ENCODE measurements at places on chromosomes 6 and 20.
A peak's percentile ranks its signal among the peaks of the same experiment; 100 is the strongest.

GRCh38 chr6:47032974-47033765 lies 9.0 kb downstream of the ADGRF1 start:
- no peak for DNase-seq

DNA sequence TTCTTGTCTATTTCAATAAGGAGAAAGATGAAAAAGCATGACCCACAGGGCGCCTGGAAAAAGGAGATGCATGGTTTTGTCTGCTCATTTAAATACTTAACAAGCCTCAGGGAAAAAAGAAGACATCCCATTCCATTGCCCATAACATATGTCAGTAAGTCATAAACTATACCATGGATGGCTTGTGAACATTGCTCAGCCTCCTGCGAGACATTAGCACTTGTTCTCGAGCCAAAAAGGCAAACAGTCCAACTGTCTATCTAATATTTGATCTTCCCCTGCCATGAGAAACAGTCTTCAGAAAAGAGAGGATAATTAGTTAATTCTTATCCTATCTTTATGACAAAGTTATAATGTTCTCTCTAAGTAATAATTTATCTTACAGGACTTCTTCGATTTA lies 527.4 kb downstream of the HACE1 start:
- no peak for DNase-seq

DNA sequence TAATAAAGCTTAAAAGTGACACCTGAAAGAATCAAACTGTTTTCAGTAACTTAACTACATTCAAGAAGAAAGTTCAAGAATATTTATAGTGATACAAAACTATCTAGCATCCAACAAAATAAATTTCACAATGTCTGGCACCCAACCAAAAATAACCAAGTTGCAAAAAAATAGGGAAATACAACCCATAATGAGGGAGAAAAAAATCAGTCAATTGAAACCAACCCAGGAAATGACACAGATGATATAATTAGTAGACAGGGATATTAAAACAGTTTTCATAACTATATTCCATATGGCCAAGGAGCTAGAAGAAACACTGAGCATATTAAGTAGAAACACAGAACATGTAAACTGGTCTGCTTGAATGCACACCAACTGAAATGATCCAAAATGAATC lies 120.2 kb upstream of the BEND3 start:
- no peak for DNase-seq

- DNase-seq: no peak
Measured at GRCh38 chr6:113073611-113074191, 726.6 kb downstream of the RFPL4B start.

GRCh38 chr6:24667378-24667803 lies 514 bp downstream of the ACOT13 start:
- DNase-seq: no peak

GRCh38 chr6:56539527-56540105 lies 103.1 kb downstream of the DST start:
- DNase-seq: no peak

GRCh38 chr20:53918949-53919361 lies 151.4 kb downstream of the BCAS1 start:
- DNase-seq: no peak

- peak; percentile 48 for DNase-seq
Measured at GRCh38 chr6:7137335-7138045, 29.7 kb downstream of the RREB1 start.

- peak; percentile 16 for DNase-seq
Measured at GRCh38 chr20:19205981-19206396, 6.5 kb upstream of the SLC24A3 start.

- no peak for DNase-seq
Measured at GRCh38 chr6:139695361-139695760, 320.9 kb upstream of the CITED2 start.

- DNase-seq: no peak
Measured at GRCh38 chr6:148935705-148936435, 189.0 kb downstream of the UST start.

DNA sequence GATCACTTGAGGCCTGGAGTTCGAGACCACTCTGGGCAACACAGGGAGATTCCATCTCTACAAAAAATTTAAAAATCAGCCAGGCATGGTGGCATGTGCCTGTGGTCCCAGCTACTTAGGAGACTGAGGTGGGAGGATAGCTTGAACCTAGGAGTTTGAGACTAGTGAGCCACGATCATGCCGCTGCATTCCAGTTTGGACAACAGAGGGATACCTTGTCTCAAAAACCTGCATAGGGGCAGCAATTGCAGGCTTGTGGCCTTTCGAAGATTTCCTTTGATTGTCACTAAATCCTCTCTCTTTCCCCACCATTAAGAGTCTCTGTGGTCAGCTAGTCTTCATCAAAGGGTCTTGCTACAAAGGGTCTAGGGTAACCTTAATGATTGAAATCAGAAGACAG lies 60.3 kb downstream of the UTRN start:
- DNase-seq: no peak

DNA sequence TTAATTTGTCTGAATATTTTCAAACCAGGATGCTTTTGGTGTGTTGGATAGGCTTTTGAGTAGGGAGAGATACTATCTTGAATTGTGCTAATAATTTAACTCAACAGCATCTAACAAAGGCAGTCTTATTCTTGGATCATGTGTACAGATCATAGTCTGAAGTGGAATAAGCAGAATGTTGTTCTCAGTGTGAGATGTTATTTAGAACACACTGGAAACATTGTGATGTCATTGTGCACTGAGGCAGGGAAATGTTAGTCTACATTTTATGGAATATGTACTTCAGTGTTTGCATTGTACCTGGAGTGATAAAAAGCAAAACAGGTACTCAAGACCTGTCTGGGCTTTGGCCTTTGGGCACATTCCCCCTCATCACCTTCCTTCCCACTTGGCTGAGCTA lies 35.0 kb downstream of the RNF144B start:
- no peak for DNase-seq

- DNase-seq: no peak
Measured at GRCh38 chr6:136599329-136600011, 49.2 kb upstream of the MAP7 start.

- no peak for DNase-seq
Measured at GRCh38 chr6:43113431-43114260, 37.5 kb downstream of the PTK7 start.

DNA sequence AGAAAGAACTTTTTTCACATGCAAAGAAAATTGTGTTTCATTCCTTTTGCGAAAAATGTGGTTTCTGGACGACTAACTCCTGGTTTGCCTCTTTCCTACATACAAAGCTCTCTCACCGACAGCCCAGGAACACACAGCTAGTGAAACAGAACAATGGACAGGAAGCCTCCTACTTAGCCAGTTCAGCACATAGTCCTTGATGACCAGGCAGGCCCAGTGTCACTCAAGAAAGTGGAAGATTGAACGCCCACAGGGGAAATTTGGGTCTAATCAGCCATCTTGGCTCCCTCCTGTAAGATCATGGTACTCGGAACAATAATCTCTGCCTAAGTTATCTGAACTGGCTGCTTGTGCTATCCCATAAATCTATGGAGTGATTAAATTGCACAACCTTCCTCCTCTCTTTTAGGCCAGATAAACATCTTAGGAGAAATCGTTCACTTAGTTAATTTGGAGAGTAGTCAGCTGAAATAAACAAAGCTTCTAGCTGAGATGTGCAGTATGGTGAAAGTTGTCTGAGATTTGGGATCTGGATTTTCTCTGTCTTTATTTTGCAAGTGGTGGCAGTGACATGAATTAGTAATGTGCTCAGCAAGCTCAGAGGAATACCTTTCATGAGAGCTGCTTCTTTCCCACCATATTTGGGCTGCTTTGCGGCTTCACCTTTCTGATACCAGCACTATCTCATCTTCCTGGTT lies 147.0 kb downstream of the MTFR2 start:
- no peak for DNase-seq

DNA sequence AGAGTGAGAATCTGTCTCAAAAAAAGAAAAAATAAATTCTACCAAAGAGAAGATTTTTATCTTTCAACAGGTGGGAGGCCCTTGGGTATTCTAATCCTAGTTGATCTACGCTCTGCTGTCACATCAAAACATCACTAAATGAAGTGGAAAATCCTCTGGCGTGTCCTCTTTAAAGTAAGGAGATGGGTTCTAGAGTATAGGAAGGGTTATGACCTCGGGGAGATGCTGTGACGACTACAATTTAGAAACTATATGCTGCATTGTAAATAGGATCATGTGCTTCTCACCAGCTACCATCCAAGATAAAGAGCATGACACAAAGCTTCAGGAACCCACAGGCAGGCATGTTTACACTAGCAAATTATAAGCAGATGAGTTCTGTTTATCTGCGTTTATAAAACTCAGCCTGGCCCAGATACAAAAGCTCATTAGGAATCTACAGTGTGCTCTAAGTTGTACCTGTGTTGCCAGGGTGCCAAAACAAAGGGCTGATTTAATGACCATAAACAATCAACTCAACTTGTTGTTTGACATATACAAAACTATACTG lies 197.1 kb upstream of the PLN start:
- DNase-seq: no peak

DNA sequence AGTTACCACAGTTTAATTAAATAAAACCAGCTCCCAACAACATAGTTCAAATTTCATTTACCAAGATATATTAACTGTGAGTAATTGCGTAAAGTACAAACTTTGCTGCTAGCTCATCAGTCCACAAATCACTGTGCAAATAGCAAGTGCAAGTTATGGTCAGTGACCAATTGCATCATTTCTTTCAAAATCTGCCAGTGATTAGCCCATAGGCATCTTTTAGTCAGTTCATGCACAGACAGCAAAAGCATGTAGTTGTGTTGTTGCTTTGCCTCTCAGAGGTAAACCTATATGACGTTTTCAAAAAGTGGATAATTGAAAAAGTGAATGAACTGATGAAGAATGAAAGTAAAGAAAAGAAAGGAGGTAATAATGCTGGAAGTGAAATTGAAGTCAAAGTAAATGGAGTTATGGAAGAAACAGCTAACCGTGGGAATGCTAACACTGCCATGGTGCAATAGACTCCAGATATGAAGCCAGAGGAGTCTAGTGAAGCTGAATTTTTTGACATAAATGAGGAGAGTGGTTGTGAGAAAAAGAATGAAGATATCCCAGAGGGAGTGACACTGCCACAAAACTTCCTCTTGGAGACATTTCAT lies 36.5 kb downstream of the ENPP1 start:
- DNase-seq: no peak

- DNase-seq: no peak
Measured at GRCh38 chr20:15143478-15143877, 806.1 kb upstream of the FLRT3 start.

GRCh38 chr6:111823831-111824607 lies 49.2 kb downstream of the FYN start:
- no peak for DNase-seq

DNA sequence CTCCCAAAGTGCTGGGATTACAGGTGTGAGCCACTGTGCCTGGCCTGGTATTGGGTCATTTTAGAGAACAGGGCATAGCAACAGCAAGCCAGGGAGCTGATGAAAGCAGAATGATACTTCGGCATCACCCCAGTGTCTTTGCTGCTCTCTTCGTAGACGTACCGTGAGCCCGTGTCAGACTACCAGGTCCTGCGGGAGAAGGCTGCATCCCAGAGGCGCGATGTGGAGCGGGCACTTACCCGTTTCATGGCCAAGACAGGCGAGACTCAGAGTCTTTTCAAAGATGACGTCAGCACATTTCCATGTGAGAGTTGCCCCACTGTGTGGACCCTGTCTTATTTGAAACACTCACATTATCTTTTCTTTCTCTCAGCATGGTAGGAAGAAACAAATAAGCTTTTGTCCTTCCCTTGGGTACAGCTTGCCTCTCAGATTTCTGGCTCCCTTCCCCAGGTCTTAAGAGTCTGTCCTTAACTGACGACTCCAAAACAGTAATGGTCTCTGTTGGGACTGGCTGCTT lies 15.9 kb downstream of the TAF8 start:
- no peak for DNase-seq

- no peak for DNase-seq
Measured at GRCh38 chr6:116253188-116253504, 729 bp downstream of the TSPYL4 start.

DNA sequence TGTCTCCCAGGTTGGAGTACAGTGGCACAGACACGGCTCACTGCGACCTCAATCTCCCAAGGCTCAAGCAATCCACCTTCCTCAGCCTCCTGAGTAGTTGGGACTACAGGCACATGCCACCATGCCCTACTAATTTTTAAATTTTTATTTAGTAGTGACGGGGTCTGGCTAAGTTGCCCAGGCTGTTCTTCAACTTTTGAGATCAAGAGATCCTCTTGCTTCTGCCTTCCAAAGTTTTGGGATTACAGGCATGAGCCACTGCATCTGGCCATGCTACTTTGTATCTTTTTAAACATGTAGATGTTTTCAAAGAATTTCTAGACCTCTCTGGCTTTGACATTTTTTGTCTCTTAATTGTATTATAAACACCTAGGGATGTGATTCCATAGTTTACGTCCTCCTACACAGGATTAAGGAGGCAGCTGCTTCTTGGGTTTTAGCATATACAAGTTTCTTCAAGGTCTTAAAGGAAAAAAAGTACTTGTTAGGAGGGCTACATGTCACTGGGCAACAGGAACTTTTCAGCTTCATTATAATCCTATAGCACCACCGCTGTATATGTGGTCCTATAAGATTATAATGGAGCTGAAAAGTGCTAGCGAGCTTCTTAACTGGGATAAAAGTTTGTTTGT lies 1.3 kb downstream of the ADAT2 start:
- no peak for DNase-seq

DNA sequence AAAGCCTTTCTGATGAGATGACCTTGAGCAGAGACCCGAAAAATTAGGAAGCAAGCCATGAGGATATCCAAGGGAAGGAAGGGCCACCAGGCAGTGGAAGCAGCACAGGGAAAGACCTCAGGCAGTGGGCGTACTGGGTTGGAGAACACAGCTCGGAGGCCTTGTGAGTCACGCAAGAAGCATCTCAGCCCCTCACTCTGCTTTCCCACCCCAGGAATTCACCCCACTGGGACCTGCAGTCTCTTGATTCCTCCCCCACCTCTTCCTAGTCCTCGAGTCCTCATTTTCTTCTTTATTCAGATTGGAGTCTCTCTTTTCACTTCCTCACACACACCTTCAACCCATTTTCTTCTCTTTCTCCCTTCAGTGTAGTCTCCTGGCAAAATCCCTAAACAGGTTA lies 27.0 kb downstream of the RPRD1B start:
- no peak for DNase-seq

DNA sequence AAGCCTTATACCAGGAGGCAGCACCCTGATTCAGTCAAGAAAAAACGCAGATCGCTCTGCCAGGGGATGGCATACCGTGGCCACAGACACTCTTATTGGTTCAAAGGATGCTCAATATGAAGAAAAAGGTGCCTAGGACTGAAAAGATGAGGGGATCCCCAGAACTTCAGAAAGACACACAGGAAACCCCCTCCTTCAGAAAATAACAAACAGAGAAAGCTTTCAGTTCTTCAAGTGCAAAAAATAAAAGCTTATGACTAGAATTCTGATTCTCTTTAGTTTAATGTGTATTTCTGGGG lies 17.7 kb upstream of the MYB start:
- peak; percentile 18 for DNase-seq

GRCh38 chr6:53987522-53987888 lies 123.7 kb upstream of the MLIP start:
- DNase-seq: no peak

DNA sequence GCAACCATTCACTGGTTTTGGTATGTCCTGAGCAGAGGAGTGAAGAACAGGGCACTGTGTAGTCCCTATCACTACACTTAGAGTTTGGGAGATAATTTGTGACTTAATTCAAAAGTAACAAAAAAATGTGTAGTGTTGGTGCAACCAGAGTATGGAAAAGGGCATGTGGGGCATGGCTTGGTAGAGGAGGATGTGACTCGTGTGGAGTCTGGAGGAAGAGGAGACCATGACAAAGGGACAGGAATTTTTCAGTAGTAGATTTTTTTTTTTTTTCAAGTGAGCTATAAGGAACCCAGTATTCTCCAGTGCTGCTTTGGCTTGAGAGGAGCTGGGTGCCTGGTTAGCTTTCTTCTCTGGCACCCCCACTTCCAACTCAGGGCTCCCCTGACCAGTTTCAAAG lies 5.1 kb downstream of the MTRES1 start:
- DNase-seq: no peak

All from stimulated activated CD4-positive, alpha-beta T cell treated with anti-CD3 and anti-CD28 coated beads, Interleukin-2, amount 100 ng/mL, for 4 hours (primary cell).